ENCODE measurements at places on chromosomes 4 and X.

GRCh38 chr4:41205854-41206460 lies 8.4 kb downstream of the APBB2 start:
- DNase-seq: no peak

GRCh38 chr4:189081826-189082225 lies 858.8 kb upstream of the FRG1 start:
- DNase-seq: peak; percentile 88

DNA sequence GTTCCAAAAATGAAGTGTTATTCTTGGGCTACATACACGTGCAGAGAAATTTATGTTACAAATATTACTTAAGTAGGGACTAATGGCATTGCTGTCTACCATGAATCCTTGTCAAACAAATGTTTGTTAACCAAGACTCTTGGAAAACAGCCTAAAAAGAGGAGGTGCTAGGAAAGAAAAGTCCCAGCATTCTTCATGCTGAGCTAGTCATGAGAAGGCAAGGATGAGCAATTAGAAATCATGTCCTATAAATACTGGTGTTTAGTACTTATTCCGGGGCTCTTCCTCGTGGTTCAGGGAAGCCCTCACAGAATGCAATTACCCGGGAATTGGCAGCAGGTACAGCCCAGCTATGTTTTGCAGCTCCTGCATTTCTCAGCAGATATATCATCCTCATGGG lies 378.1 kb upstream of the FTHL17 start:
- DNase-seq: no peak

GRCh38 chr4:95214408-95214807 lies 334.4 kb downstream of the UNC5C start:
- DNase-seq: no peak

GRCh38 chrX:125646195-125646594 lies 326.5 kb downstream of the TEX13C start:
- DNase-seq: no peak
